ENCODE measurements at places on chromosomes 2 and 18. TPM values are rescaled to one million over a fixed set of nuclear protein-coding genes. Genes with fewer than 3 reads are reported as not detected.

DNA sequence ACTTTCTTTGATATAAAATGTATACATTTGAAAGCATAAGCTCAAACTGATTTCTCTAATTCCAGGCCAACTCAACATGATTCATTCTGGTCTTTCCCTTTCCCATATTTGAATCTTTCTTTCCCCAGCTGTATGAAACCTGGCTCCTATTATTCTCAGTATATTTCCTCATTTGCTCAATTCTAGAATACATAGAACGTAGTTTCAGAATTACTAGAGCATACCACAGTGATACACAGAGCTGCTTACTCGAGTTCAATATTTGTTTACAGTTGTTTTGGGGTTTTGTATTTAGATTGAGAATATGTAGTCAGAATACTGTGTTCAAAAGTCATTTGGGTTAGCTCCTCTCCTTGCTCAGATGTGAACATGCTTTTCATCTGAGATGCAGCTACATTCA, 43.0 kb downstream of the TNFRSF11A start:
- DNase-seq, result no peak

DNA sequence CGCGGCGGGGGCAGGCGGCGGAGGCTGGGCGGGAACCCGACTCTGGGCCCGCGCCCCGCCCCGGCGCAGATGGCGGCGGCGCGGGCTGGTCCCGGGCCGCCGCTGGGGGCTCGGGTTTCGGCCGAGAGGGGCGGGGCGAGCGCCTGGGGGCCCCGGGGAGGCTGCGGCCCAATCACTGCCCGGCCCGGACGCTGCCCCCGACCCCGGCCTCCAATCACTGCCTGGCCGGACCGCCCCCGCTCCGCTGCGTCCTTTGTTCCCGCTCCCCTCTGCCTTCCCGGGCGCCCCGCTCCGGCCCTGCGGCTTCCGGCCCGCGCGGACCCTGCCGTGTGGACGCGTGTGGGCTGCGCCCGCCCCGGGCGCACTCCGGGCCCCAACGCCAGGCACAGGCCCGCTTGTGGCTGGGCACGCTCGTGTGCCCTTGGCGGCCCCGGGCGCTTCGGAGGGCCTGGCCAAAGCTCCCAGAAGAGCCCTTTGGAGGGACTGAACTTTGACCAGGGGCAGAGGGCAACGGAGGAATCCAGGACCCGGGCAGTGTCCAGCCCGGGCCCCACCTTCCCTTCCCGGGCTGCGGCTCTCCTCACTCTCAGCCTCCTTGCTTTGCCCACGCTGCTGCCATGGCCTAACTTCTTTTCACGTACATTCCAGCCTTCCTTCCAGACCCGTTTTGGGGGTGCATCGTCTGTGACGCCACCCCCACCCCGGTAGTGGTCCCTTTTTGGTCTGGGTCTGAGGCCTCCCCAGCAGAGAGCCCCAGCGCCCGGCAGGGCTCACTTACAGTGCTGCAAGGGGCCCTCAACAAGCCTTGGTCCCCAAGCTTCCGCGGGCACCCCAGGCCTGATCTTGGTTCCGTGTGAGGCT, 27.1 kb upstream of the PTMA start:
- DNase-seq, result peak; percentile 58

GRCh38 chr2:120760446-120761135, 24.9 kb downstream of the GLI2 start:
- no peak for DNase-seq

DNA sequence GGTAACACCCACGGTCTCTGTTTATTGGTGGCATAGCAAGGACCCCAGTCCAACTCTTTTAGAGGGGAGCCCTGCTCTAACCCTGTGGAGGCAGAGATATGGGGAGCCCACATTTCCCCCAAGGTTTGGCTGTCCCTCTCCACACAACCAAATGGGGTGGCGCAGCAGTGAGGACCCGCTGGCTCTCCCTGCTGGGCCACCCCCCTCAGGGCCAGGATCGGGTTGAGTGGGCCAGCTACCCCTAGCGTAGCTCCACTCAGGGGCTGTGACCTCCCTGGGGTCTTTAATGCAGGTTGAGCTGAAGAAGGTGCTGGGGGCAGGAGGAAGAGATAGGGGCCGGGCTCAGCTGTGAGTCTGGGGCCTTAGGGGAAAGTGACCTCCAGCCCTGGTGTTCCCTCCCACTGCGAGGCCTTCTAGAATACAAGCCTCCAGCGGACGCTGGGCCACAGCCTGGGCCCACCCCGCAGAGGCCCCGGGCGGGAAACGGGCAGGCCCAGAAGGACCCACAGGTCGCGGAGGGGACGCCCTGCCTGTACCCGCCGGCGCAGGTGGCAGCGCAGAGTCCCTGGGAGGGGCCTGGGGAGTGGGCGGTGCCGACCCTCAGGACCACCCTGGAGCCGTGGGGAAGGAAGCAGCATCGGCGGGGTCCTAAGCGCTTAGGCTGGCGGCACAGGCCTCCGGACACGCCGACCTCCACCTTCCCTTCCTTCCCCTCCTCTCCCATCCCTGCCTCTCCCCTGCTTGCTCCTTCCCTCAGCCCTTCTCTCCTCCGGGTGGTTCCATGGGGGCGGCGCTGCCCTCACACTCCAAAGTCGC, 9.6 kb downstream of the CROCC2 start:
- no peak for DNase-seq

GRCh38 chr2:28621172-28622100, 125.6 kb downstream of the PLB1 start:
- peak; percentile 93 for DNase-seq

The TMEM37 gene
- total RNA-seq, result 12.3 TPM

The SOX11 gene
- not detected for total RNA-seq

All from thoracic aorta (tissue), 2 donors.